ENCODE measurements at places on chromosomes 3 and 15.

DNA sequence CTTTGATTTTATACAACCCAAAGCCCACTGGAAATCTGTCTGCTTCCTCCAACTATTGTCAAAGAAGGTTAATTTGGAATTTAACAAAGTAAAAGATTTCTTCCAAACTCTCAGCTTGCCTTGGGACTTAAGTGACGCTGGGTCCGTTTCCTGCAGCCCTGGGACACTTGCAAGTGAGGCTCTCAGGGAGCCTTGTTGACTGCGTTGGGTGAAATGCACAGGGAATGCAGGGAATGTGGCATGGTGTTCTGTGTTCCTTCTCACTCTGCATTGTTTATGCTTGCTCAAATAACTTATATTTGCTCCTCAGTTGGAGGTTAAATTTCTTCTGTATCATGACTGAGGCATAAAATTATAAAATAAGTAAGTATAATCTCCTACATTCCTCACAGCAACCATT lies 60.9 kb upstream of the TJP1 start:
- DNase-seq = no peak

- DNase-seq = no peak
These were observed 487.9 kb upstream of the NR2F2 start for GRCh38 chr15:95842576-95842975.

- DNase-seq = no peak
These were observed 28.6 kb upstream of the UMPS start for GRCh38 chr3:124701687-124702086.

- DNase-seq = no peak
These were observed 112.6 kb upstream of the KBTBD8 start for GRCh38 chr3:66885326-66886000.

DNA sequence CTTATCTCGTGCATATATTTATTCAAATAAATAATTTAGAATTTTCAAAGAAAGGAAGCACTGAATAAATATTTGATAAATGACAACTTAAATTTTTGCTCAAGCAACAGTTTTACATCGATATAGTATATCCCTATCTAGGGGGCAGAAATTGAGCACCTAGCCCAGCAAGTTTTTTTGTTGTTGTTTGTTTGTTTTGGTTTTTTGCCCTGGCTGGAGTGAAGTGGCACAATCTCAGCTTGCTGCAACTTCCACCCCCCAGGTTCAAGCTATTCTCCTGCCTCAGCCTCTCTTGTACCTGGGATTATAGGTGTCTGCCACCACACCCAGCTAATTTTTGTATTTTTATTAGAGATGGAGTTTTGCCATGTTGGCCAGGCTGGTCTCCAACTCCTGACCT lies 42.4 kb downstream of the OIP5 start:
- DNase-seq = no peak

- DNase-seq = no peak
These were observed 907.8 kb downstream of the NTRK3 start for GRCh38 chr15:87348746-87349145.

DNA sequence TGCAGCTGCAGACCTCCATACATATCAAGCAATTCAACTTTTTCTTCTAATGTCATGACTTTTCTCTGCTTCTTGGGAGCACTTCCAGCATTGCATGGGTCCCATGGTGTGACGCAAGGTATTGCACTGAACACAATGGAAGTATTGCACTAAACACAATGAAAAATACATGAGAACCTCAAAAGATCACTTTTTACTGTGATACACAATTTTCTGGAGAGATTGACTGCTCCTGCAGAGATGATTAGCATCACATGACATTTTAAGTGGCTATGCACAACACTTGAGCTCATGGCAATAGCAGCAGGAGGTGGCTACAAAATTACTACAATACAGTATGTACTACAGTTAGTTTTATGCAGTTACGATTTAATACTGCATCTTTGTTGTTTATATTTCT lies 113.5 kb upstream of the BHLHE40 start:
- DNase-seq = no peak

DNA sequence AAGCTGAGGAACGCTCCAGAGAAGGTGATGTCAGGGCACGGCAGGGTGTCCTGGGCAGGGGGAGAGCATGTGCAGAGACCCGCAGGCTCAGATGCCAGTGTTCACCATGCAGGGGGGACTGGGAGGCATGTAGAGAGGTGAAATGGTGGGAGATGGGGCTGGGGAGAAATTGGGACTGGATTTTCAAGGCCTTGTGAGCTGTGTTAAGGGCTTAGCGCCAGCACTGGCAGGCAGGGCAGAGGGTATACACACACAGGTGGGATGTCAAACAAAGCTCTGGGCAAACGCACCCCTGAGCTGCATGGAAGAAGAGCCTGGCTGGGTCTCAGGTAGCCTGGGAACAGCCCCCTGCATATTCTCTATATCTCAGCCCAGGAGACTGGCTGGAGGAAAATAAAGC lies 282.7 kb downstream of the SHQ1 start:
- no peak for DNase-seq

DNA sequence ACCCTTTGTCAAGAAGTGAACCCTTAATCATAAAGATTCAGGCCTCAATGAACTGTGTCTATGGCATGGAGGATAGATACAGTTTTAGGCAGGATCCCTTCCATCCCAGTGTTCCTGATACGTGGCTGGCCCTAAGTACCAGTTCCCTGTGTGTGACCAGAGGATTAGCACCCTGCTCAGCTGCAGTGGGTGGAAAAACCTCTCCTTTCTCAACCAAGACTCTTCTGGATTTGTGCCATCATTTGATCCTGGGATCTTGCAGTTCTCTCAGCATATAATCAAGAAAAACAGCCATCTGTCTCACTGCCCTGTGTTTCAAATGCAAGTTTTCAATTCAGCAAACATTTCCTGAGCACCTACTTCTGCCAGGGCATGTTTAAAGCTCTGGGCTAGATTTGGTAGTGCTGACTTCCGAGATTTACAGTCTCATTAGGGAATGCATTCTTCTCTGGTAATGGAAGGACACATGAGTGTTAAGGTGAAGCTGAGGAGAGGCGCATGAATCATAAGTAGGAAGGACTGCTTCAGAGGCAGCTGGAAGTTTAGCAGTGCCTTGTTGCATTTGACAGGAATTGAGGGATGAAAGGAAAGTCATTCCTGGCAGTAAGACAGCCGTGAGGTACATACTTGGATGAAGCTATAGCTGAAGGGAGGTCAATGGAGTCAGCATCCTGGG lies 388.3 kb downstream of the MFSD1 start:
- no peak for DNase-seq

DNA sequence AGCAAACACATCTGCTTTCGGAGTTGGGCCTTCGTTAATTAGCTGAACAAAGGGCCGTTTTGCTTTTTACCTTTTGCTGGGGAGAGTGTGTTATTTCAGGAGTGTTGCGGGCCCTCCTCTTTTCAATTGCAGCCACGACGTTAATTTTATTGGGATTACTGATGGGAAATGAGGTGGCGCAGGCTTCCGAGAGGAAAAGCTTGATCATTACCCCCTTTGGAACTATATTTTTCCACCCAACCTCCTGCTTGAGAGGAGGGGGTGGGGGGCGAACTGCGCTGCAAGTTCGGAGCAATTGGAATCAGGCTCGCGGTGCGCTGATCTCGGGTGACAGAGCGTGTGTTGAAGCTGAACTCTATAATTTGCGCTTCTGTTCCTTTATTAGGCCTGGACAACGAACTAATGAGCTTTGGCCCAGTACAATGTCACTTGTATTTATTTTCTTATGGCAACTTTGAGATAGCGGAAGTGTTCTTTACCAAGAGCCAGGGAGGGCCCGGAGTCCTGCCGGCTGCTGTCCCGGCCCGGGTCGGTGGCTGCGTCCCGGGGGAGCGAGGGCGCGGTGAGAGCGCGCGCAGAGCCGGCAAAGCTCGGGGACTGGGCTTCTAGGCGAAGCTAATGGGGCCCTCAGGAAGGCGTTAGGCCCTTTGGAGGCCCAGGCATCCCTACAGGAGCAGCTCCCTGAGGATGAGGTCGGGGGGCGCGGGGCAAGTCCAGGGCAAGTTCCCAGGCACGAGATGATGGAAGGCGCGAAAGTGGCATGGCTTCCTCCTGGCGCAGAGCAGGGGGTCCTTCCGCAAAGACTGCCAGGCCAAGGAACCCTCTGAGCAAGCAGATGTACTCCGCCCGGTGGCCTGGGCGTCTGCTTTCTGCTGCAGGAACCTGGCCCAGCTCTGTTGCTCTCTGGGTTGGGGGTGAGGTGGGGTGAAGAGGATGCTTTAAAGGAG lies 12.9 kb downstream of the NR2F2 start:
- peak; percentile 25 for DNase-seq

- no peak for DNase-seq
These were observed 17.7 kb downstream of the MRPL3 start for GRCh38 chr3:131485119-131485518.

DNA sequence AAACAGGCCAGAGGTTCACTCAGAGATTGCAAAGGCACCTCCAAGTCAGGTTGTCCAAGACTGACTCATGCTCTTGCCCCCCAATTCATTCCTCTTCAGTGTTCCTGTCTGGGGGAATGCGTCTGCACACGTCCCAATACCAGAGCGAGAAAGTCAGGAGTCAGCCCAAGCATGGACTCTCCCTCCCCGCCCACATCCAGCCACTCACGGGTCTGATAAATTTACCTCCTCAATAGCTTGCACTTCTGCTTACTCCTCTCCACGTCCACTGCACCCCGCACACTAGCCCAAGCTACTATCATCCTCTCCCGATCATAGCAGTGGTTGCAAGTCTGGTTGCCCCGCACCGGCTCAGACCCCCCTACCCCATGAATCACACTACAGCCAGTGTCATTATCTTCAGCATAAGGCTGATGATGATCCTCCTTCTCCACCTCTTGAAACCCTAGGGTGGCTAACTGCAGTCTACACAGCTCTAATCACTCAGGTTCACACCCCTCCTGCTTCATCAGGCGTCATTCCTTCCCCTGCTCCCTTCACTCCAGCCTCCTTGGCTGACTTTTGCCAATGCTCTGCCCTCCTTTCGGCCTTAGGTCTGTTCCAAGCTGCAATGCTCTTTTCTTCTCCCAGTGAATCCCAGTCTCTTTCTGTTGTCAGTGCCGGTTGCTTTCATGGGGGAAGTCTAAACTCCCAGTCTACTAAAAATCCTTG lies 27.6 kb upstream of the MYO1E start:
- DNase-seq = no peak

DNA sequence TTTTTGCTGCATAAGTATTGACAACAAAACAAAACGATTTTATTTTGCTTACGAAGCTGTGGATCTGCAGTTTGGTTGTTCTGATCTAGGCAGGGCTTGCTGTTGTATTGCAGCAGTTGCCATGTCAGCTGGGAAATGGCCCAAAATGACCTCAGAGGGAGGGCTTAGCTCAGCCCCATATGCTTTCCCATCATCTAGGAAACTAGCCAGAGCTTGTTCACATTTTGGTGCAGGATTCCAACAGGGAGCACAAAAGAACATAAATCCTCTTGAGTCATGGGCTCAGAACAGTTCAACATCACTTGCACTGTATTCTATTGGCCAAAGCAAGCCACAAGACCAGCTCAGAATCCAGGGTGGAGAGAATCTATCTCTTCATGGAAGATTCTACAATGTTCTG lies 42.2 kb upstream of the ROBO2 start:
- no peak for DNase-seq

DNA sequence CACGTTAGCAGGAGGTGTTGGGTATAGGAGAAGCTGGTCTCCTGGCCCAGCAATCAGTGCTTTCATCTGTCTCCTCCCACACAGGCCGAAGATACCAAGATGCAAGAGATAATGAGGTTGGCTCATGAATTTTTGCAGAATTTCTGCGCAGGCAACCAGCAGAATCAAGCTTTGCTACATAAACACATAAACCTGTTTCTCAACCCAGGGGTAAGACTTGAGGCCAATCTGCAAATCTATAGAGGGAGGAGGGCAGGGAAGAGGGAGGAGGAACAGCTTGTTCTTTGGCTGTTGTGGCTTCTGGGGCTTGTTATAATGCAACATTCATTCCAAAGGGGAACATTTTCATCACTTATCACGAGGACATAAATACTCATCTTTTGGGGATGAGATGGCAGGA lies 195.3 kb downstream of the ITPR1 start:
- DNase-seq = no peak

DNA sequence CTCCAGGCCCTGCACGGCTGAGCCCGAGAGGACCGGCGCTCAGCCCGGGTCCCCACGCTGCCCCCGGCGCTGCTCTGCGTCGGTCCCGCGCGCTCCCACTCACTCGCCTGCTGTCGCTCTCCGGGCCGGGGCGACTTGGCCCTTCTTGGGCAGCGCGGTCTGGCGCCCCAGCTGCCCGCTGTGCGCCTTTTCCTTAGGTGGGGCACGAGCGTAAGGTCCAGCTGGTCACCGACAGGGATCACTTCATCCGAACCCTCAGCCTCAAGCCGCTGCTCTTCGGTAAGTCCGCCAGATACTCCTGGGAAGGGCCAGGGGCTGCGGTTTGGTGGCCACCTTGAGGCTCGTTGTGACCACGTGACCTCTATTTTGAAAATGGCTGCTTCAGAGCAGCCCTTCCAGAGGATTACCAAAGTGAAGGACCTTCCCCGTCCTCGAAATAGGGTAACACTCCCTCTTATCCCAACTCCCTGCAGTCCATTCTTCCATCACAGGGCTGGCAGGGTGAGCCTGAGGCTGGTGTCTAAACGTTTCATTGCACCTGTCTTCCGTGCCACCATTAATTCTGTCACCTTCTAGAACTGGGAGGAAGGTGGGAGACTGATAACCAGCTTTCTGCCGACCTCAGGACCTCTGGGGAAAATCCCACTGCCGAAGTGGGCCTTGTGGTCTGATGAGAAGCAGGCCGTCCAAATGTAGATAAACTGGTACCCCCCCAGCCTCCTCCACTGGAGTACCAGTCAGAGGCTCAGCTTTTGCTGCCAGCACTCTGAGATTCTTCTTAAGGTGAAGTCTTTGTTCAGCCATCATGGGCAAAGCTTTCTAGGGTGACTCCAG lies 812 bp downstream of the P4HTM start:
- DNase-seq = peak; percentile 43

DNA sequence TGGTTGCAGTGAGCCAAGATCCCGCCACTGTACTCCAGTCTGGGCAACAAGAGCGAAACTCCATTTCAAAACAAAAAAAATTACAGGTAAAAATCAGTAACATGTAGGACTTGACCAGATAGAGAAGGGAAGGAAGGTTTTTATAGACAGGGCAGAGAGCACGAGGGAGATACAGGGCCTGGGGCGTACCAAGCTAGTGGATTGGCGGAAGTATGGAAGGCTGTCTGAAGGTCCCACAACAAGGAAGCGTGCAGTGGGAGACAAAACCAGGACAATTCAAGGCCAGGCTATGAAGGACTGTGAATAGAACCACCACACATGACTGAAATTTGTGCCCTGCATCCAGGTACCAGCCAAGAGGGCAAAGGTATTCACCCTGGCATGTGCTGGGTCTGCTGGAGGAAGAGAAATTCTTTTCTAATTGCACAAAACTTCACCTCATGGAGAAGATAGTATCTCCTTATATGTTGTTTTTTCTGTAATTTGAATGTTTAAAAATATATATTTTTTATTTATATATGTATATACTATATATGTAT lies 33.0 kb upstream of the BCL2A1 start:
- no peak for DNase-seq
